Omental fat pad (tissue), 4 donors: ENCODE measurements at places on chromosomes 3 and 15. TPM values are rescaled to one million over a fixed set of nuclear protein-coding genes. Genes with fewer than 3 reads are reported as not detected.

PPCDC gene
- 13.6 TPM for total RNA-seq

PRICKLE2 gene
- total RNA-seq = 56.1 TPM

FURIN gene
- total RNA-seq = 58.7 TPM

SLC27A2 gene
- total RNA-seq = 8.8 TPM

LDHAL6B gene
- total RNA-seq = not detected

TMEM266 gene
- 0.72 TPM for total RNA-seq

CAMP gene
- total RNA-seq = not detected

SCAANT1 gene
- not detected for total RNA-seq

MB21D2 gene
- 6.4 TPM for total RNA-seq

ANKUB1 gene
- total RNA-seq = not detected

IMPG2 gene
- 0.56 TPM for total RNA-seq

HRH1 gene
- total RNA-seq = 3.6 TPM

FAM43A gene
- 19.1 TPM for total RNA-seq

ZNF860 gene
- total RNA-seq = 0.12 TPM

C2CD4A gene
- not detected for total RNA-seq

NANOGP8 gene
- total RNA-seq = 1.3 TPM

LMCD1 gene
- total RNA-seq = 288 TPM

BTD gene
- 44.2 TPM for total RNA-seq

MYRIP gene
- 9.6 TPM for total RNA-seq

LNP1 gene
- total RNA-seq = 1.2 TPM

CP gene
- 4.8 TPM for total RNA-seq

SPINT1 gene
- 9.5 TPM for total RNA-seq

MESP2 gene
- total RNA-seq = 0.48 TPM

CFAP91 gene
- 4.7 TPM for total RNA-seq

ADAMTS17 gene
- 1.6 TPM for total RNA-seq

ACTC1 gene
- 0.93 TPM for total RNA-seq
